T-helper 9 cell (primary cell): ENCODE measurements at places on chromosomes 2 and 18.

DNA sequence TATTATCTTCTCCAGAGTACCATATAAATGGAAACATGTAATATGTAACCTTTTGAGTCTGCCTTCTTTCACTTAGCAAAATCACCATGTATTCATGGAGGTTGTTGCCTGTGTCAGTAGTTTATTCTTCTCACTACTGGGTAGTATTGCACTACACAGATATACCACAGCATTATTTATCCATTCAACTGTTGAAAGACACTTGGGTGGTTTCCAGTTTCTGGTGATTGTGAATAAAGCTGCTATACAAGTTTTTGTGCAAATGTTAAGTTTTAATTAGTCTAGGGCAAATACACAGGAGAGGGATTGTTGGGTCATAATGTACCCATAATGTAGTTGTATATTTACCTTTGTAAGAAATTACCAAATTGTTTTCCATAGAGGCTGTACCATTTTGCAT is 29.6 kb upstream of the RPRD1A start:
- DNase-seq: no peak

- no peak for DNase-seq
Measured at GRCh38 chr18:56402872-56403516, 235.4 kb downstream of the TXNL1 start.

DNA sequence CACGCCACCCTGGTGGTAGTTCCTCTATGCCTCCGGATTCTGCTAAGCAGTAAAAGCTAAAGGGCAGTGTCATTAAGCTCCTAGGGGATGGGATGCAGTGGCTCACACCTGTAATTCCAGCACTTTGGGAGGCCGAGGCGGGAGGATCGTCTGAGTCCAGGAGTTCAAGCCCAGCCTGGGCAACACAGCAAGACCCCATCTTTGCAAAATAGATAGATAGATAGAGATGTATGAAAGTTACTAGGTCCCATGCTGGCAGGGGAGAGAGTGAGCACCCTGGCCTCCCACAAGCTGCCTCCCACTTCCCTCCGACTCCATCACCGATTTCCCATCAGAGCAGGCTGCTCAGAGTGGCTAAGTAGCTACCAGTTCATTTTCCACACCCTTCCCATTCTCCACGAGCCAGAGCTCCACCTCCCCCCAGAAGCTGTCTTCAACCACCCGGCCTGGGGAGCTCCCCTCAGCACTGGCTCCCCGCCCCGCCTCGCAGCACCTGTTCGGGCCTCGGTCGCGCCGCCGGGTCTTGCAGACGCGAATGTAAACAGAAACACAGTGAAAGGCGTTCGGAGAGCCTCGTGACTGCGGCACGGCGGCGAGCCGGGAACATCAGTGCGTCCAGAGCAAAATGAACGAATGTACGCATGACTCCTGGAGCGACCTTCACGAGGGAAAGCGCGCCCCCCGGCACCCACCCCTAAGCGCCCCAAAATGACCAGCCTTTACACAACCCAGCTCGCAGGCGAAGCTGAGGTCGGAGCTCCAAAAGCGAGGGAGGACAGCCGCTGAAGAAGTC is 598 bp upstream of the CEP68 start:
- peak; percentile 58 for DNase-seq

DNA sequence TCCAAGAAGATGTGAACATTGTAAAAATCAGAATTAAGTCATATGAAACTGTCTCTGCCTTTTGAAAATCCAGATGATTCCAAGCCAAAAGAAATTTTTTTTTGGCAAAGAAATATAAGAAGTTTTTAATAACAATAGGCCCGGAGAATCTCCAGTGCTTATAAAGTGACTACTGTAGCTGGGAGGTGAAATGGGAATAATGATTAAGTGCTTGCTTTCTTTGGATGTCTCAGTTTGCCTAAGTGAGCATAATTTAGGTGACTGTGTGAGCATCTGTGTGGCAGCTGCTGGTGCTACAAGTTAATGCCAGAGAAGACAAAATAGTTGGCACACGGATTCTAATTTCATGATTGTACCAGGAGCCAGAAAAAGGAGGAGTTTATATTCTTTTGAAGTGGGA is 185.0 kb downstream of the LTBP1 start:
- DNase-seq: no peak

- DNase-seq: peak; percentile 33
Measured at GRCh38 chr2:29314816-29315571, 199.8 kb downstream of the CLIP4 start.

DNA sequence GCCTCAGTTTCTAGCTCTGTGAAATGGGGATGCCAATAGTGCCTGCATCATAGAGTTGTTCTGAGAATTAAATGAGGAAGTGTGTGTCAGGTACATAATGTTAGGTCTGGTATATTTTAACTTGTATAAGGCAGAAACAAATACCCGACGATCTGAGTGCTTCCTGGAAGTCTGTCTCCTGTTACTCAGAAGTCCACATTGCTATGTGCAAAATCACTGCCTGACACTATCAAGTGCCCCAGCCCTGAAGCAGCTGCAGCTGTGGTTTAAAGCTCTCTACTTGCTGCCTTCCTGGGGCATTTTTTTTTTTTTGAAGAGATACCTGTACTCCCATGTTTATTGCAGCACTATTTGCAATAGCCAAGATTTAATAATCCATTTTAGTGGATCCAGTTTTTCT is 125.3 kb downstream of the SLC4A3 start:
- no peak for DNase-seq

DNA sequence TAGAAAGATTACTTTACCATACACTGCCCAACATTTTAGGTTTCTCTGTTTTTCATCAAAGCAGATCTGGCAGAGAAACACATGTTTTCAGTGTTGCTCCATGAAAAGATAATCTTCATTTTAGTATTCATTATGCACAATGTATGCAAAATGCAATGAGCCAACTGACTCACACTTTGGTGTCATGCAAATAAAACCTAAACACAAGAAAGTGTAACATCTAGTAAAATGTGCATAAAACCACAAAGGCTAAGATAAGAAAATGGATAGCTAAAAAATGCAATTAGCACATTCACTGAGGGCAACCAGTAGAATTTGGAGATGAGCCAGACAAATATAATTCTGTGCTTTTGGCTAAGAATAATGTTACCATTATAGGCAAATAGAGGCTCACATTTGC is 203.5 kb upstream of the UBE2E3 start:
- no peak for DNase-seq

DNA sequence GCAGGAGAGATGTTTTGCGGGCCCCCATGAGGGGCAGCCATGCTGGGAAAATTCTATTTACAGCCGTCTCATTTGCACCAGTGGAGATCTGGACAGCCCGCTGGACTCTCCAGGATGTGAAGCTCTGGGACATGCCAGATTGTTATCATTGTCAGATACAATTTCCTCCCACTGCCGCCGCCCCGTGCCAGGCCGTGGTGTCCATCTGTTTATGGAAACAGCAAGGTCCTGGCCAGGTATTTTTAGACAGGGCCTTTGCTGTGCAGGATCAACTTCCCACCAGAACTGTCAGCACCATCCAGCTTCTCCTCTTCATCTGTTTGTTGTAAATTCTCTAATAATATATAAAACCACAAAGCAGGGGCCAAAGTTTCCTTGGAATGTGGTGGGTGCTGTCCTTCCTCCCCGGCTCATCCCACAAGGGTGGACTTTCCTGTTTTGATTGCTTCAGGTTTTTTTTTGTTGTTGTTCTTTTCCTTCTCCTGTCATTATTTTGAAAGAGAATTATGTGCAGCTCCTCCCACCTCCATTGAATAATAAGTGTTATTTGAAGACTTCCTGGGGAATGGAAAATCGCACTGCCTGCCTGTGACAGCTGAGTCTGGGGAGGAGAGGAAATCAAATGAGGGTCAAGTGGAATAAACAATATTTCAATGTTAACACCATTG is 398.1 kb downstream of the TNS1 start:
- DNase-seq: no peak

DNA sequence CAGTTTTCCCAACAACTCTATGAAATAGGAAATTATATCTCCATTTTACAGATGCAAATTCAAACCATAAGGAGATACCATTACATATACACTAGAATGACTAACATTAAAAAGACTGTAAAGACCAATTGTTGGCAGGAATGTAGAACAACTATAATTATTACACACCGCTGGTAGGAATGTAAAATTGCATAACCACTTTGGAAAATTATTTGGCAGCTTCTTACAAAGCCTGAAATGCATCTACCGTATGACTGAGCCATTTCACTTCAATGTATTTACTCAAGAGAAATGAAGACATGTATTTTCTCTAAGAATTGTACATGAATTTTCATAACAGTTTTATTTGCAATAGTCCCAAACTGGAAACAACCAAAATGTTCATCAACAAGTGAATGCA is 189.1 kb upstream of the BCL2L11 start:
- no peak for DNase-seq

- DNase-seq: no peak
Measured at GRCh38 chr2:99857867-99858444, 284.4 kb downstream of the AFF3 start.

DNA sequence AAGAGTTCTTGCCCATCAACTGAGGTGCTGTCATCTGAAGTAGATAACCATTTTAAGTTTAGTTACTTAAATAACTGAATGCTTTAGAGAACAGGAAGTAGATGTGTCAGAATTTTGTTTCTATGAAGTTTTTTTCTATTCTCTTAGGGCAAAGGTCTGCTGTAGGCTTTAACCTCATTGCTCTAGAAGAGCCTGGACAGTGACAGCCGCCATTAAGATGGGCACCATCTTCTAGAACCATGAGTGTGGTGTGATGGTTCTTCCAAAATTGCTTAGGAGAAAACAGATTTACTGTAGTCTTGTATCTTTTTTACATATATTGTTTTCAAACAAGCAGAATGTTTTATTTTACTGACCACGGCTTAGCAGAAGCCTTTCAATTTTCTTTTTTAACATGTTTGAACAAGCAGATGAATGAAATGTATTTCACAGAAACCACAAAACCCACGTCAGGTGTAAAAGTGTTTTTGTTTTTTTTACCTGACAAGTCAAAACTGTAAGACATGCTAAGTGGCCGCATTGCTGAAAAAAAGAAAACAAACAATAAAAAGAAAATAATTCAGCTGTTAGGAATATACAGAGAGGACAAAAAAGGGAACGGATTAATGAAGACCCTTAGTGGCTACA is 77.9 kb downstream of the PRELID3A start:
- DNase-seq: no peak

DNA sequence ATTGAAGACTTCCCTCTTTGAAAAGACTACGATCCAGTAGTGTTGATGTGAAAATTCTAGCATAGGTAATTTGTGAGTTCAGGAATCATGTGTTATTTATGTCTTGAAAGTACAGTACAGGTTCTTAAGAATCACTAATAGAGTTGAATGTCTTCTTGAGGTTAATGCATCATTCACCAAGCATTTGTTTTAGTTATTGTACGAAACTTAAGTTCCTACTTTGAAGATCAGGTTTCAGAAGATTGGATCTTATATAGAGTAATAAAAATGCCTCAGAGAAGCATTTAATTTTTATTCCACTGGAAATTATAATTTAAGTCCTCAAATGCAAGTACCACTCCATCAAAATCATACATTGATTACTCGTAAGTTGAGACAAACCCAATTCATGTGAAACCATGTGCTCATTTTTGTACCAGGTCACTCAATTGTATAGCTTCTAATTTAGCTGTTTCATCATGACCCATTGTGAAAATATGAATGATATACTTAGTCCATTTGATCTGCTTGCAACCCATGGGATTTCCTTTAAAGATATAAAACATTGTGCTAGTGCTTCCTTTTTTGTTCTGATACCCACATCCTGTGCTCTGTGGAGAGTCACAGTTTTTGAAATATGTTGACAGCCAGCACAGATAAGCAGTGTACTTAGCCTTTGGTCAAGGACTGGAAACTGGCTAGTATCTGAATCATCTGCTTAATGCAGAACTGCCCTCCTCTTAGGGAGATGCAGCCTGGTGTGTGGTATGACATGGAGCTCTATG is 22.5 kb upstream of the RAB27B start:
- DNase-seq: no peak

DNA sequence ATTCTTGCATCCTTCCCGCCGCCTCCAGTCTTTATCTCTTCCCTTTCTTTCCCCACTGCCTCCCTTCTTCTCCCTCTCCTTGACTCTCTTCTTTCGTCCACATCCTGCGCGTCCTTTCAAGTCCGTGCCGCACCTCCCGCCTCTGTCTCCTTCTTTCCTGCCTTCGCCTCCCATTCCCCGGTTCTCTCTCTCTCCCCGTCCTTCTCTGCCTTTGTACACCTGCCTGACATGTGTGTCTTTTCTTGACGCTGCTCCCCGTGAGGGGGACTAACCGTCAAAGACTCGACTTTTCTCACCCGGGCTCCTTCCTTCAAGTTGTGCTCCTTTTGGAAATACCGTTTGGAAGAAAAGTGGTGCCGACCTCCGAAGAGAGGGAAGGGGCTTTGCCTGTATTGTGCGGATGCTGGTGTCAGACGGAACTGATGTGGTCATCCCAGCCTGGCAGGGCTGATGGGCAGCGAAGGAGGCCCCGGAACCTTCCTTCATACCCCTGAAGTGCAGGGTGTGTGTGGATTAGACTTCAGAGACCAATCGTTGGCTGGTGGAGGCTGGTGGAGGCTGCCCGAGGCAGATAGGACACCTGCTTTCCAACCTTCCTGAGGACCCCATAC is 879 bp downstream of the TMEM178A start:
- DNase-seq: no peak

DNA sequence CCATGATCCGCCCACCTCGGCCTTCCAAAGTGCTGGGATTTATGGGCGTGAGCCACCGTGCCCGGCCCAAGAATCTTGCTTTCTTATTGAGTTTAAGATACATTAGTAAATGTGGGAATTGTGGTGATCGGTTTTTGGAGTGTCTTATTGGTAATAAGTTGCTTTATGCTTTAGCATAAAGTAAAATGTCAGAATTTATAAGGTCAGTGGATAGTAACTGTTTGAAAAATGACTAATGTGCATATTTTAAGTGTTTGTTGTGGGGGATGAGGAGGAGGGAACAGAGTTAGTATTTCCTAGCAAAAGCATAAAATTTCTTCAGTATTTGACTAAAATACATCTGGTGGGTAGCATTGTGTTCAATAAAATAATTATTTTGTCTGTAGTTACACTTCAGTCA is 77.4 kb downstream of the SLC39A10 start:
- DNase-seq: no peak

DNA sequence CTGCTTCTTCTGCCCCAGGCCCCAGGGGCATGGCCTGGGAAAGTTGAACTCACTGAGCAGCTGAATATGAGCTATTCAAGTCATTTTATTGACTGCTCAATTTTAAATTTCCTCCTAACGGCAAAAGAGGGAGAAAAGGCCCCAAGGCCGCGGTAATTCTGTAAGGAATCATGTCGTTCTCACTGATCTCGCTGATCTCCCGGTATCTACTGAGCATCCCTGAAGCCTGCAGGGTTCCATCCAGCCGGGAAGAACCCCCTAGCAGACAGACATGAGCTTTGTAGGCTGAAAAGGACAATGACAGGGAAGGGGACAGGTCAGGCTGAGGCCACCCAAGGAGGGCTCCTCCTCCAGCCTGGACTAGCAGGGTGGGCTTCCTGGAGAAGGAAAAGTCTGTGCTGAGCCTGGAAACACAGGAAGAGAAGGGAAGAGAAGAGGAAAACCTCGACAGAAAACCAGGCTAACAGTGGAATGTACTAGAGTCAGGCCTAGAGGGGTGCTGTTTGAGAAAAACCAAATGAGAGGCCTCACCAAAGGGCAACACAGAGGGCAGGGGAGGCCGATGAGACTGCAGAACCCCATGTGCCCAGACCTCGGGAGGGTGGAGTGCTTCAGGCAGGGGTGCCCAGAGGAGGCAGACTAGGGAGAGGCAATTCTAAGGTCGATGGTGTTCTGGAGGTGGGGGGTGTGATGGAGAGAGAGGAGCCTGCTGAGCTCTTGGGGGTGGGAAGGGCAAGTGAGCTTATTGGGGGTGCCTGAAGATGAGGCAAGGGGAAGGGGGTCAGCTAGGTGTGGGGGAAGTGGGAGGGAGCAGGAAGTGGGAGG is 2.9 kb upstream of the NPPC start:
- DNase-seq: no peak
